Hematopoietic multipotent progenitor cell treated with erythropoietin and hydrocortisone succinate and interleukin-3 and kit ligand, for 8 days (in vitro differentiated cells): ENCODE measurements at places on chromosomes 7 and 10.

- no peak for DNase-seq
Measured at GRCh38 chr7:47038621-47039020, 543.3 kb downstream of the TNS3 start.

- DNase-seq: no peak
Measured at GRCh38 chr10:125333209-125333591, 172.8 kb upstream of the CTBP2 start.

DNA sequence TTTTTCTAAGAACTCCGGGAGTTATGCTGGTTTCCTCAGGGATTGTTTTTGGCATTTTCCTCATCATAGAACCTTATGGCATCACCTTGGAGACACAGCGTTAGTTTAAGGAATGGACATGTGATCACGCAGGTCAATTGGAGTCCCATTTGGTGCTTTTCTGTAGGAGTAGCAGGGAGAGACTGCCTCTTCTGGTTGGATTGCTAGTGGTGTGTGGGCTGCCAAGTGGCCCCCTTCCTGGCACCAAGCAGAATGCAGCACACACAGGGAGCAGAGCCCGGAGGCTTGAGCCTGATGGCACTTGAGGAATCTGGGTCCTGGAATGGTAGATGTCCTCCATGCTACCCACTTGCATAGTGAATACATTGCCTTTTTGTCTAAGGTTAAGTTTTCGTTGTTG is 57.9 kb downstream of the SDK1 start:
- DNase-seq: no peak

DNA sequence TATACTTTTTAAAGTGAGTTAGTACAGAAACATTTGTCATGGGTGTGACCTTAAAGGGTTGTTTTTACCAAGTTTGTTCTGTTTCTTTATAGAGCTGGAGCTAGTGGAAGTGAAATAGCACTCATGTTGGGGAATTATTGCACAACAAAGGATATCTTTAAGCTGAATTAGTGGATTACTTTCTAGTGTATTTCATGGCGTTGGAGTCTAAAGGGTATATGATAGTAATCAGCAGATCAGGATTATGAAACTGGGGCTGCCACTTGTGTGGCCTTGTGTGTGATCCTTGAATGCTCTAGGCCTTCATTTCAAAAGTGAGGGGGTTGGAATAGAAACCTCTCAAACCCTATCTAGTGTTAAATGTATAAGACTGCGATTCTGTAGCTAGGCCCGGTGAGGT is 123.6 kb downstream of the LYZL1 start:
- no peak for DNase-seq

DNA sequence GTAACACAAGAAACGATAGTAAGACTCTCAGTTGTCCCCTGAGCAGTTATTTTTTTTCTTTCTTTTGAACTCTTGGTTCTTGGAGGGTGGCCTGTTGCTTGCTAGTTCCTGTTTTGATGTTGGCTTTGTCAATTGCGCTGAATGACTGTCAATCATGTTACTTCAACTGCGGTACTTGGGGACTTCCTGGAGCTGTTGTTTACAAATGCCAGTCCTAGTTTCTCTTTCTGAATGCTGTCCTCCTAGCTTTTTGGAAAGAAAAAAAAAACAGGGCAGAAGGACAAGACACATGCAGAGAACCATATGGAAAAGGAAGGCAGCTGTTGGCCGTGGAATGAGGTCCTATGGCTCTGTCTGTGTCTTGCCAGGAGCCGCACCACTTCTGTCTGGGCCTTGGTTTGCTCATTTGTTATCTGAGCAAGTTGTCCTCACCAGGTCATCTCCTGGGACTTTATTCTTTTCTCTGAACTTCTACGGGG is 7.0 kb upstream of the PDCD4 start:
- DNase-seq: peak; percentile 74

DNA sequence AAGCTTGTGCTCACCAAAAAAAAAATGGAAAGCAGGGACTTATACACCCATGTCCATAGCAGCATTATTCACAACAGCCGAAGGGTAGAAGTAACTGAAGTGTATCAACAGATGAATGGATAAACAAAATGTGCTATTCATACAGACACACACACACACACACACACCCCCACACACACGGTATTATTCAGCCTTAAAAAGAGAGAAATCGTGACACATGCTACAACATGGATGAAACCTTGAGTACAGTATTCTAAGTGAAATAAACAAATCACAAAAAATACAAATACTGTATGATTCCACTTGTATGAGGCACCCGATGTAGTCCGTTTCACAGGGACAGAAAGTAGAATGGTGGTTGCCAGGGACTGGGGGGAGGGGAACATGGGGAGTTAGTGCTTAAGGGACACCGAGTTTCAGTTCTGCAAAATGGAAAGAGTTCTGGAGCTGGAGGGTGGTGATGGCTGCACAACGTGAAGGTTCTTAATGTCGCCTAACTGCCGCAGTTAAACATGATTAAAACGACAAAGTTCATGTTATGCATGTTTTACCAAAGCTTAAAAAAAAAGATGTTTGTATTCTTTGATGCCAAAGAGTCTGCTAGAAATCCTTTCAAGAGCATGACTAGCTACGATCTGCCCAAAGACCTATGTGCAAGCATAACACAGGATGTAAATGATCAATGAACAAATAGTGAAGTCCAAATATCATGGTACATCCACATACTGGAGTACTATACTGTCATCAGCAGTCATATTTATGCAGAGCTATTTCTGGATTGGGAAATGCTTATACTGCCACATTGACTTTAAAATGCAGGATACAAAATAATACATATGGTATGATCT is 7.2 kb downstream of the TNS3 start:
- no peak for DNase-seq

DNA sequence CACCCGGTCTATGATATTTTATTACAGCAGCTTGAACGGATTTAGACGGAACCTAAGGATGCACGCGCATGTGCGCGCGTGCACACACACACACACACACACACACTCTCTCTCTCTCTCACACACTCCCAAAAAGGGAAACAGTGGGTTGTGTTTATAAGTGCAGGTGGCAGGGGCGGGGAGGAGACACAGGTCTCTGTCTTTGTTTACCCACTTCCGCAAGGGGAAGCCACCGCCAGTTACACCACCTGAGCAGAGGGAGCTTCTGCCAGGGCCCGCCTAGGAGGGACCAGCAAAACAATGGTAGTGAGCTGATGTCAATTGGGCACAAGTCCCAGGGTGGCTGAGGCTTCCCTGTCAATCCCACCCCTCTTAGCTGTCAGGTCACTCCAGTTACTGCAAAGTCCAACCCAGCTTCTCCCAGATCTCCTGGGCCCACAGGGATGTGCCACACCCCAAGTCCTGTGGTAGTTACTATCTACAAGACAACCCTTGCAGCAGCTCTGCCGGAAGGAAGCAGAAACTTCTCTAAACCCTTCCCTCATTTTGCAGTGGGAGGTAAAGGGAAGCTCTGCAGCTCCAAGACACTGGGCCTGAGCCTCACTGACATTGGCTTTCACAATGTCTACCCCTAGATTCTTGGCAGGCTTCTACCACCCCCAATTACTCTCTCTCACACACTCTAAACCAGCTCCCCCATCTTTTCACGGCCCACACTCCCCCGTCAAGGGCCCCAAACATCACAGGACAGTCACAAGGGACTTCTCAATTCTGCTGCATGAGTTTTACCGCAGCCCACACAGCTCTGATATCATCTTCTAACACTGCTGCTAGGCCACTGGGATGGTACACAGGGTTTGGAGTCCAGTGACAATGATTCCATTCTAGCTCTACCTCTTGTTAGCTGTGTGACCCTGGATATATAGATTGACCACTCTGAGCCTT is 17.6 kb downstream of the ANXA11 start:
- DNase-seq: peak; percentile 66

DNA sequence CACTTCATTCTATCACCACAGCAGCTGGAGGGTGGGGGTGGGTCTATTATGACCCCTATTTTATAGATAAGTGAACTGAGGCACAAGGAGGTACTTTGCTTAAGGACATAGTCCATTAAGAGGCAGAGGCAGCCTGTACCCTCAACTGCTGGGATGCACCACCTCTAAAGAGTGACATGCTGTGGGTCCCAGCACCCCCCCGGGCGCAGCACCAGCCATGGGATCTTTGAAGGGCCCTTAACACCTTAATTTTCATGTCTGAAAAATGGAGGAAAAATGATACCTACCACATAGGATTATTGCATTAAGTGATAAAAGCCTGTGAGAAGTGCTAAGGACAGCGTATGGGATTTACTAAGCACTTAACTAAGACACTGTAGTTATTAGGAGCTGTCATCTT is 15.4 kb downstream of the ADCYAP1R1 start:
- DNase-seq: no peak

GRCh38 chr7:99133766-99134564 is 9.9 kb downstream of the SMURF1 start:
- DNase-seq: no peak

DNA sequence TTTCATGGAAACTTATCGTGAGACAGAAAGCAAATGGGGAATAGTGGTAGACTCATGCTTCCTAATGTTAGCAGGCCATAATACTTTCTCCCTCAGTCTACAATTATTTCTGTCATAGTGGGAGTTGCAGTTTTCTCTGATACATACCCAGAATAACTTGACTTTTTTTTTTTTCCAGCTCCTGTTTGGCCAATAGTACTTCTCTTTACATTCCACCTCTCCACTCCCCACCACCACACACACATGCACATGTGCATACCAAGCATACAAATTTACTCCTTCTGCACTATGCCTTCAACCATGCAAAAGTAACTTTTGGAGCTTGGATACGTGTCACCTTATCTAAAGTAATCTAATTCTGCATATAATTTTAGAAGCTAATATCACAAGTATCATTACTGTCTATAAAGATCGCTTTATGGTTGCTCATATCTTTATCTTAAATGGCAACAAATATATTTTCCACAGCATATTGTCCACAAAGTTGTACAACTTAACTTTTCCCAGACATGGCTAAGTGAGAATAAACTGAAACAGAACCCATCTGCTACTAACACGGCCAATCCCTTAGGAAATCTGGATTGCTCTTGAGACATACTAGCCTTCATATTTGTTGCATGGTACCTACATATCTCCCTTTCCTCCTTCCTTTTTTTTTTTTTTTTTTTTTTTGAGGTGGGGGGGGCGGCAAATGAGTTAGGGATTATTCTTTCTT is 49.0 kb downstream of the TES start:
- no peak for DNase-seq

DNA sequence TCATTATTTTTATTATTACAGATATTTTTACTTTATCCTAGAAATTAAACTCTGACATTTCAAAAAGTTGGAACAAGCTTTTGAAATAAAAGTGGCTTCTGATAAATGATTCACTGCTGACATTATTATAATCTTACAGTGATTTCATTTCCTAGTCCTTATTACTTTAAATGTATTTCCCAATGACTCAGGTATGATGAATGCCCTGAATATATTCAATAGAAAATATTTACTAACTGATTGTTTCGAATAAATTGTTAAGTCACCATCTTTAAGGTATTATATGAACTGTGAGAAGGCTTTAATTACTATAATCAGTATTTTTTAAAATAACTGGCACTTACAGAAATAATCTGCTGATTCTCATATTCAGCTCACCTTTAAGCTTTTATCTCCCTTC is 21.6 kb downstream of the DKK1 start:
- DNase-seq: no peak

GRCh38 chr7:51114501-51114900 is 202.1 kb downstream of the COBL start:
- DNase-seq: no peak

GRCh38 chr7:14375998-14376397 is 386.5 kb upstream of the ETV1 start:
- no peak for DNase-seq

GRCh38 chr10:117137911-117138642 is at the start of gene VAX1:
VAX1 (minus strand) TSS chr10:117138270; CDS start chr10:117138056, 214 bp downstream.
- no peak for DNase-seq

DNA sequence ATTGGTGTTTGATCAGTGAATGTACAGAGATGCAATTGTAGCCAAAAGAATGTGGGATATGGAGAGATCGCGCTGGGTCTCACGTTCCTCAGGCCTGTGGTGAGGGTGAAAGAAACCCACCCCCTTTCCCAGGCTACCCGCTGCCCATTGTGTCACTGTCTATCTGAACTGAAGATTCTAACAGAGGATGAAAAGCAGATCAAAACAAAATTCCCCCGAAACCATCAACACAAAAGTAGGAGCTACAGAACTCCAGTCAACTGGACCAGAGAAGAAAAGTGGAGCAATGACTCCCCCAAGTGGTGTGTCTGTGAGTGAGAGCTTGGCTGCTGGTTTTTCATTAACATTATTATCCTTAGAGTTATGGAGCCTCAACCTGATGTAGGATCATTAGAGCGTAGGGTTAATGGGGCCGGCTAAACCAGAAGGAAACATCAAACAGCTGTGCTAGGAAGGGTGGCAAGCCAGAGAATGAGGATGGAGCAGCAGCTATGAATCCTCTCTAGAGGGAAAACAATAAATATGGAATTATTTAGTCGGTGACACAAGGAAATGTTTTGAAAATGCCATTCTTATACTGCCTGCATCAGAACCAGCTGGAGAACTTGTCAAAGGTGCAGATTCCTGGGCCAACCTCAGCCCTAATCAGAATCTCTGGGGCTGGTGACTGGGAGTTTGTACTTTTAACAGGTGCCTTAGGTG is 38.3 kb downstream of the AKR1B1 start:
- DNase-seq: peak; percentile 60

DNA sequence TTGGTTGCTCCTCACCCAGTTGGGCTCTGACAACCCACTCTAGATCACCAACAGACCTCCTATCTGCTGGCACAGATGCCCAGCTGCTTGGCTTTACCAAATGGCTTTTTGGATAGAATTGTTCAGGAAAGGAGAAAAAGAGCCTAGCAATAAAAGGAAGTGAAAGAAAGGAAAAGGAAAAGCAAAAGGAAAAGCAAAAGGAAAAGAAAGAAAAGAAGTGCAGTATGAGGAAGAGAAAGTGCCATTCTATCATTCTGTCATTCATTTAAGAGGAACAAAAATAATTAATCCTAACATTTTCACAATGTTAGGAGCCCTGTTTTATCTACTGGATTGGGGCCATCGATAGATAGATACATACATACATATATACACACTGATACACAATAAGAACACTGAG is 353.6 kb downstream of the THSD7A start:
- no peak for DNase-seq
